ENCODE measurements at places on chromosomes 13 and 19. TPM values are rescaled to one million over a fixed set of nuclear protein-coding genes. Genes with fewer than 3 reads are reported as not detected.

SULT2B1 gene
- total RNA-seq, result not detected

ITGBL1 gene
- total RNA-seq, result 3.6 TPM

LYPD5 gene
- 3.9 TPM for total RNA-seq

F7 gene
- not detected for total RNA-seq

KIR2DL1 gene
- total RNA-seq, result not detected

LILRA1 gene
- total RNA-seq, result not detected

ZNF878 gene
- total RNA-seq, result 0.80 TPM

ERICH4 gene
- total RNA-seq, result not detected

SLC8A2 gene
- not detected for total RNA-seq

GRIN3B gene
- total RNA-seq, result 2.6 TPM

RRAS gene
- 79.1 TPM for total RNA-seq

MAMSTR gene
- total RNA-seq, result 0.67 TPM

TEKTIP1 gene
- total RNA-seq, result not detected

NANOS3 gene
- total RNA-seq, result not detected

ZNF426 gene
- total RNA-seq, result 9.2 TPM

PPM1N gene
- not detected for total RNA-seq

MTUS2 gene
- total RNA-seq, result not detected
